Mesenteric fat pad (tissue), 1 donor: ENCODE measurements at places on chromosomes 5 and 9. TPM values are rescaled to one million over a fixed set of nuclear protein-coding genes. Genes with fewer than 3 reads are reported as not detected.

DNA sequence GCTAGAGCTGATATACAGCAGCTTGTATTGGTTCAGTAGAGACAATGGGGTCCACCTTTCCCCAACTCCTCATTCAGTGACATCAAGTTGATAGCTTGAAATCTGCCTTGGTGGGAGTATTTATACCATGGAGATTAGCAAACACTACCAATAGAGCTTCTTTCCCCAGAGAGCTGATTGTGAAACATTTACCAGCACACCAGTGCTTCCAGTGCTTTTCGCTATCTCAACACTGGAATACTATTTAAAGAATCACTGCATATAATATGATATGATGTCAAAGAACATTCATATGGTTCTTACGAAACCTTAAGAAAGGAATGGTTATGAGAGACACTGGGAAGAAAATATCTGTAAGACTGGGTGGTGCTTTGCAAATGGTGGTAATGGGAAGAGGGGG is 21.8 kb upstream of the RNF145 start:
- no peak for DNase-seq

- no peak for DNase-seq
Measured at GRCh38 chr5:39648848-39649227, 224.1 kb upstream of the DAB2 start.

Gene IL5
- not detected for total RNA-seq

Gene ZBTB26
- 2.9 TPM for total RNA-seq

- DNase-seq = no peak
Measured at GRCh38 chr5:107858324-107858723, 187.6 kb upstream of the EFNA5 start.

Gene TAS2R1
- total RNA-seq = not detected

DNA sequence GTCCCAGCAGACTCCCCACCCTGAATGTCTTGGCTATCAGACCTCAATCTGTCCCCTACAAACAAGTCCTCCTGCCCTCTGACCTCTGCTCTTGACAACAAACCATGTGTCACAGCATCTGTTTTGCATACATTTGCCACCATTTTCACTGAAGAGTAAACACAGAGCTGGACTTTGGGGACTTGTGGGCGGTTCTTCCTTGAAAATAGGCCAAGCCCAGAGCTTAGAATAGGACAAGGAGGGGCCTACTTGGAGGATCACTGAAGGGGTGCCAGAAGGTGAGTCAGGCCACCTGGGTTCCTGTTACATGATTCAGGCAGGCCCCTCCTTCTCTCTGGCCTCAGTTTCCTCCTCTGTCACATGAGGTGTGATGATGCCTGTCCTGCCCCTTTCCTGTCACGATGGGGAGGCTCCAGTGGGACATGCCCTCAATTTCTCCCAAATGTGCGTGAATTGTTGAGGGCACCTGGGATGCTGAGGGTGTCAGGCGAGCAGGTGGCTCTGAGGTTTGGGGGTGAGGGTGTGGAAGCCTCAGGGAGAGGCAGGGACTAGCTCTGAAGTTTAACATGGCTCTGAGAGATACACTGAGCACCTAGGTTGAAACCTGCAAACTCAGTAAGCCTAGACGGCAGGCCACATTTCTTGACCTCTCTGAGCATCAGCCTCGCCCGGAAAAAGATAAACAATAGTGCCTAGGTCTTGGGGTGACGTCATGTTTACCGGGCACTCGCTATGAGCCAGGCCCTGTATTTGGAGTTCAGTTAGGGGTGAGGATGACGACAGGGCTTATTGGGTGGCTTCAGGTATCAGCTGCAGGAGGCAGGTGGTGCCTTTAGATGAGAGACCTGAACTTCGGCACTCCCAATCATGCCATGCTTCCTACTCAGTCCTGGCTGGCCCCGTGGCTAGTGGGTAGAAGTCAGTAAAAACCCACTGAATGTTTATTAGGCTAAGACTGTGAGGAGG is 107.6 kb upstream of the PITX1 start:
- peak; percentile 59 for DNase-seq

DNA sequence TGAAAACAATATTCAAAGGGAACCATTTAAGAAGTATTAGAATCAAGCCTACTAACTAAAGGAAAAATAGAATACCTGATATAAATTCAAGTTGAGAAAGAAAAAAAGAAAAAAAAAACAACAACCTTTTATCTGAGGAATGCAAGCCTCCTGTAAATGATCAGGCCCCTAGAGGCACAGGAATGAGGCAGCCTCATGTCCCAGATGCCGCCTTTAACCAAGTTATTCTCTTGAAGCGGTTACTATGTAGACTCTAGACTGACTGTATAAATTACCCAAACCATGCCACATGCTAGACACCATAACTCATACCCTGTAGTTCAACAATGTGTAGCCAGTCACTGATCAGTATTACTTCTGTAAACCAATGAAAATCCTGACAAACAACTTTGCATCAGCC is 929.6 kb downstream of the TAF11L14 start:
- no peak for DNase-seq

GRCh38 chr5:88489364-88489763 is 220.7 kb upstream of the TMEM161B start:
- DNase-seq = no peak

GRCh38 chr5:124337996-124338395 is 408.4 kb downstream of the ZNF608 start:
- no peak for DNase-seq

- no peak for DNase-seq
Measured at GRCh38 chr9:82981552-82981951, 81.4 kb downstream of the RASEF start.

Gene PCDHA9
- total RNA-seq = 0.22 TPM

DNA sequence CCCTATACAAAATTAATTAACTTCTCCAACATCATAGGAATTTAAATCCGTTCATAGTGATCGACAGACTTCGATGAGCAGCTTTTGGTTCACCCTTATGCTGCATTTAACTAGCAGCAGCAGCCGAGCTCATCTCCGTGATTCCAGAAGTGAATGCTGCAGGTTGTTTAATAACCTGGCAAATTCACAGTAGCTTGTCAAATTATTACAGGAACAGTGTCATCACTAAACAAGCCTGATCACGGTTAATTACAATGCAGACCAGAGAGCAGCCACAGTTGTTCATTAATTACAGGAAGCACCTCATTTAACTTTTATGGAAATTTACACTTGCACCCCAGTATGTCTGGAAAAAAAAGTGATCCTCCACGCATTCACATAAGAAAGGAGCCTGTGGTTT is 188.2 kb downstream of the BNC2 start:
- DNase-seq = no peak

Gene RUSC2
- 40.2 TPM for total RNA-seq

DNA sequence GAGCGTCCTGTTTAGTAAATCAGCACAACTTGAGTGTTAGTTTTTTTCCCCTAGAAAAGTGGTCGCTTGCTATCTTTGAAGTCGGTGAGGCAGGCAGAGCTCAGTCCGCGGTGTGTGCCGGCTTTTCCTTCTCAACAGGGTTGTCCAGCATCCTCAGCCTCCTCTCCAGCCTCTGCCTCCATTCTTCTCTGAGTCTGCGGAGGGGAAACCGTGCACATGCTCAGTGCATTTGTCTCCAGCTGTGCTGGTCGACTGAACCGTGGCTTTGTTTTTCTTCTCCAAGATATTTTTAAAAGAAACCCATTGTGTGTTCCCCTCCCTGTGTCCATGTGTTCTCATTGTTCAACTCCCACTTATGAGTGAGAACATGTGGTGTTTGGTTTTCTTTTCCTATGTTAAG is 25.3 kb downstream of the FAM240B start:
- no peak for DNase-seq

DNA sequence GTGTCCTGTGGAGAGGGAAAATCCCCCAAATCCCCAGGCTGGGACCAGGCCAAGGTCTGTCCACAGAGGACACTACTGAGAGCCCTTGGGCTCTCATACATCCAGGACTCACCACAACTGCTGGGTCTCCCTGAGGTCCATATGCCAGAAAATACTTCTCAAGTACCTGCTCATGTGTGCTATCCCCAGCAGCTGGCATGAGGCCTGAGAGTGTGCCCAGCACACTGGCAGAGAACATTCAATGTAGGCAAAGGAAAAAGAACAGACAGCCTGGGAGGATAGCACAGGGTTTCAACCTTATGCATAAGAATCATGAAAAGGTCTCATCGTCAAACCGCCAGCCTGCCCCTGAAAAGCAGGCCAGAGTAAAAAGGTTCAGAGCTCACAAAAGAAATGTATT is 154.1 kb upstream of the TAS2R1 start:
- no peak for DNase-seq

Gene CETN3
- total RNA-seq = 9.8 TPM

Gene GRAMD2B
- total RNA-seq = 10.7 TPM

Gene FIBCD1
- not detected for total RNA-seq

Gene ALDH1B1
- 26.3 TPM for total RNA-seq

- DNase-seq = peak; percentile 74
Measured at GRCh38 chr9:33101104-33101951, 24.9 kb upstream of the SMU1 start.

- peak; percentile 87 for DNase-seq
Measured at GRCh38 chr5:174532455-174533453, 191.6 kb upstream of the MSX2 start.

Gene MACROH2A1
- total RNA-seq = 170 TPM
